ENCODE measurements at places on chromosomes 6 and 20.

- DNase-seq: no peak
These were observed 267.1 kb upstream of the JAG1 start for GRCh38 chr20:10940941-10941340.

- no peak for DNase-seq
These were observed 185.9 kb downstream of the ANKRD60 start for GRCh38 chr20:58042591-58042990.

- DNase-seq: no peak
These were observed 55.2 kb downstream of the TGM2 start for GRCh38 chr20:38109591-38110524.

DNA sequence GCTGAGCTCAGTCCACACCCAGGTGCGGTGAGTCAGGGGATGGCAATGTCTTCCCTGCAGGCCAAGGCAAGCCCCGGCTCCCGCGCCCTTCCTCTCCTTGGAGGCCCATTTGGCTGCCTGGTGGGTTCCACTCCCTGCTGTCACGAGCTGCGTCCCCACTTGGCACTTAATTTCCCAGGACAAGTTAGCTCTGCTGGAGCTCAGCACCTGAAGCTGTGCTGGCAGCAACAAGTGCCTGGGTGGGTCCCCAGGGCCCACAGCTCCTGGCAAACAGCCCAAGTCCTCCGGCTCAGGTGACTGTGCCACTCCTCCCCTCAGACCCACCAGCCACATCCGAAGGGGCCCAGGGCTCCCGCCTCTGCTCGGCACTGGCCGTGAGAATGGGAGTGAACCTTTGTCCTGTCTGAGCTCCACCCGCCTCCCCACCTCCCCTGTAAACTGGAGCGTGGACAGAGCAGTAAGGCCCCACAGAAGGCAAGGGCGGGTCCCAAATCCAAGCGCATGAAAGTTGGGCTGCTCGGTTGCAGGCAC is 16.9 kb downstream of the LAMA5 start:
- no peak for DNase-seq

DNA sequence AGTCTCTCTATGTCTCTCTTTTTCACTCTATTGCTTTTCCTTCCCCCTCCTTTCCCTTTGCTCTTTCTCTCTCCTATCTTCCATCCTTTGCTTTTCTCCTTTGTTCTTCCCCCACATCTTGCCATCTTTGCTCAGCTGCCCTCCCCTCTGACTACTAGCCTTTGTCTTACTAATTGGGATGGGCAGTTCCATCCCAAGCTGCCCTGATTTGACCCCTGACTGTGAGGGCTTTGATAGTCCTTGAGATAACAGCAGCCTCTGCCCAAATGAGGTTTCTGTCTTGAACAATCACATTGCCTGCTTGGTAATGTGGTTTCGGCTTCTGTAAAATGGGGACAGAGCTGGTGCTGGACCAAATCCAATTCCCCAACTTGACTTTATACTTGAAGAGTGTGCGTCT is 327.7 kb downstream of the DHX35 start:
- no peak for DNase-seq

DNA sequence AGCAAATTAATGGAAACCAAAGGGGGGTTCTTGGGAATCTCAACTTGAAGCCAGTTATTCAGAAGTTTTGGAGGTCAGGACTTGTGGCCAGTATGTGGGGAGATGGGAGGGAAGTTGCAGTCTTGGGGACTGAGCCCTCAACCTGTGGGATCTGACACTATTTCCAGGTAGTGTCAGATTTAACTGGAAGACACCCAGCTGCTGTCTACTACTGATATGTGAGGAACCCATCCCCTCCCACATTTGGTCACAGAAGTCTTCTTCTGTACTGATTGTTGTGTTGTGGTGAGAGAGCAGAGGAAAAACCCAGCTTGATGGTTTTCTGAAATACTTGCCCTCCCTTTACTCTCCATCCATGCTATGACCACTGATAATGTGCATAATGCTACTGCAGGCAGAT is 134.0 kb downstream of the QRSL1 start:
- no peak for DNase-seq

- DNase-seq: no peak
These were observed 49.3 kb downstream of the CLIC5 start for GRCh38 chr6:45966340-45966739.

- no peak for DNase-seq
These were observed 86.6 kb downstream of the THBS2 start for GRCh38 chr6:169166896-169167580.

GRCh38 chr6:30349421-30350177 is 4.6 kb downstream of the RPP21 start:
- DNase-seq: no peak

DNA sequence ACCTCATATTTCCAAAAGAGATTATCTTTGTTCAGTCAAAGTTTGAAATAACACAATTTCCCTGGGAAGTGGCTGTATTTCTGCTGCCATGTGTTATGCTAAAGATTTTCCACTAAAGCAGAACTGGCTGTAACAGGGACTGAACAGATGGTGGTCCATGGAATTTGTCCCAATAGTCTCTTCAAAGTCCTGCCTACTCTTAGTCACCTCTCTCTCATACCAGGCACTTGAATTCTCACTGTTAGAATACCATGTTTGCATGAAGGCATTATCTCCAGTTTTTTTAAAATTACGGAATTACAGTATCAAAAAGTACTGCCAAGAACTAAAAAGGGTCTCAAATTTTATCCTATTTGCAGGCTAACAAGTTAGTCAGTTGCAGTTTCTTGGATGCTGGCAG is 105.0 kb upstream of the HDDC2 start:
- no peak for DNase-seq

DNA sequence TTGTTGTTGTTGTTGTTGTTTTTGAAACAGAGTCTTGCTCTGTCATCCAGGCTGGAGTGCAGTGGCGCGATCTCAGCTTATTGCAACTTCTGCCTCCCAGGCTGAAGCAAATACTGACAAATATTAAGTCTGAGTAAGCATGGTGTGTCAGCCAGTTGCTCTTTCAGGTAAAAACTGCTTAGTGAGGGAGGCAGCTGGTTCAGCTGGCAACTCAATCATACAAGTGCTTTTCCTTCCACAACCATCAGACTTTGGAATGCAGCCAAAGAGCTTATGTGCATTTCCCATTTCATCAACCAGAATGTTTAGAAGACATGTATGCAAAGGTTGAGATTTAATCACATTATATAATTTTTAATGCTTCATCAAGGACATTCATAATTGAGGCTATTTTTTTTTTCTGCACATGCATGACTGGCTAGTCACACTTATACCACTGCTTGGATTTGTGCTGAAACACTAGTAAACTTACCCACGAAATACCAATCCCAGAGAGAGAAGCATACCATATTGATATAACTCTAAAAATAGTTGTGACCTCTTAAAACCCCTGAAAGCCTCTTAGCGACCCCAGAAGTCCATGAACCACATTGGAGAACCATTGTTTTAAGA is 56.0 kb downstream of the CLIC5 start:
- no peak for DNase-seq

- DNase-seq: no peak
These were observed 135.6 kb upstream of the SLC22A23 start for GRCh38 chr6:3592371-3592941.

DNA sequence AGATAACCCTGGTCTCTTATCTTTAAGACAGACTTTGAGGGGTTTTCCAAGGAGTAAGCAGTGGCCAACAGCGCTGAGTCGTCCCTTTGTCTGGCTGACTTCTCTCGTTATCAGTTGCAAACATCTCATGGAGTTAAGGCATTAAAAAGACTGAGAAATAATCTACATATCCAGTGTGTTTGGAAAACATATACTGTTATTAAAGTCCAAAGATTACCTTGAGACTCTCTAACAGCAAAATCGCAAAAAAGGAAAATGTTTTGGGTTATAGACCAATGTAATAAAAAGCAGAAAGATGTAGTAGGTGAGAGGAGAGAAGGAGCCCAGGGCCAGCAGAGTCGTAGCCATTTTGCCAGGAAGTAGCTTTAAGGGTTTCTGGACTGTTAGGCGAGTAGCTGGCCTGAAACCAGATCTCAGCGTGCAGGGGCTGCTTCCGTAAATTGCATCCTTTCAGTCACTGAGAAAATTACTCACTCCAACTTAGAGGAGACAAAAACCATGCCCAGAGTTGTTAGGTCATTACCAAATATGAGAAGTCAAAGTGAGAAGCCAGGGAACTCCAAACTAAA is 24.6 kb downstream of the MYLK4 start:
- no peak for DNase-seq

DNA sequence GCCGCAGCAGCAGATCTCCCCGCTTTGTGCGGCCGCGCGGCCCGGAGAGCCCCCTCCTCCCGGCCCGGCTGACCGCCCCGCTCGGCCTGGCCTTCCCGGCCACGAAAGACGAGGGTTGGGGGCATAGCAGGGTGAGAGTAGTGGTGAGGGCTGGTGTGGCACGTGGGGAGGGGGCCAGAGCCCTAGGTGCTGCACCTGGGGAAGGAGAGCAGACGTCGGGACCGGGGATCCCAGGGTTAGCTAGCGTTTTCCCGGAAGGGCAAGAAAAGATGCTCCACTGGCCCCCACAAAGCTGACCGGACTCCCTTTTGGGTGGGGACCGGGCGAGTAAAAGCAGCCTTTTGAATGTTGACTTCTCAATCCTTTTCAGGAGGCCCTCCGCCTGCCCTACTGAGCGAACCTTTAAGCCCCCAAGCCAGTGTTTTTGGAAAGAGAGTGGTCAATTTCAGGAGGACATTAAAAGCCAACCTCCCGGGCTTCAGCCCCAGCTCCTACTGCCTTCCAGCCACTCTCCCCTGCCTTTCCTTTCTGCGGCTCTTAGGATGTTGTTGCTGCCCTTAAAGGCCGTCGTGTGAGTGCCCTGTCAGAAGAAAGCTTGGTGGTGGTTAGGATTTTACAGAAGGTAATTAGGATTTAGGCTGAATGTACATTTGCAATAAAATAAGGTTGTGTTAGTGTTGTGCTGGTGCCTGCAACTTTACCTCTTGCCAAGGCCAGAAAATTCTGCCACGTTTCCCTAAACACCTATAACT is 648 bp upstream of the BACH2 start:
- DNase-seq: peak; percentile 15

DNA sequence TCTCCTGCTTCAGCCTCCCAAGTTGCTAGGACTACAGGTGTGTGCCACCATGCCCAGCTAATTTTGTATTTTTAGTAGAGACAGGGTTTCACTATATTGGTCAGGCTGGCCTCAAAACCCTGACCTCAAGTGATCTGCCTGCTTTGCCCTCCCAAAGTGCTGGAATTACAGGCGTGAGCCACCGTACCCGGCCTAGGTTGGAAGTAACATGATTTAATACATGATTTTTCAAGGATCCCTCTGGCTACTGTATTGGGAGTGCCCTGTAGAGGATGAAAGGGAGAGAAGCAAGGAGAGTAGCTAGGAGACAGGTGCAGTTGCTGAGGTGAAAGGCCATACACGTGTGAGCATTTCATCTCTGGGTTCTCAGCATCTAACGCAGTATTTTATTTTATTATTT is 2.6 kb upstream of the NCOA3 start:
- DNase-seq: no peak

- no peak for DNase-seq
These were observed 76.8 kb downstream of the REV3L start for GRCh38 chr6:111406200-111406721.

DNA sequence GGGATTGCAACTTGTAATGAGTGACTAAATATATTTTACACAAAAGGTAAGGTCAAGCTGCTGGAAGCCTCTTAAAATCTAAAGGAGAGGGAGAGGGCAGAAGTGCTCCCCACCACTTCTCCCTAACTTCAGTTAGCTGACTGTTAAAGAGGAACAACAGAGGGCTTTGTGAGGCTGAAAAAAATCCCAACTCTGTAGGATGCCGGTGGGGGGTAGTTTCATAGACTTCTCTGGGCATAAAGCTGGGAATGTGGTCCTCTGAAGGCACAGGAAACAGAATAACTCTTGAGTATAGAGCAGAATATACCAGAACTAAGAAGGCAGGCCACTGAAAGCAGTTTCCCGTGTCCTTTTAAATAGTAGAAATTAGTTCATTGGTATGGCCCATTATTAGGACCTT is 71.6 kb downstream of the KIF6 start:
- no peak for DNase-seq

DNA sequence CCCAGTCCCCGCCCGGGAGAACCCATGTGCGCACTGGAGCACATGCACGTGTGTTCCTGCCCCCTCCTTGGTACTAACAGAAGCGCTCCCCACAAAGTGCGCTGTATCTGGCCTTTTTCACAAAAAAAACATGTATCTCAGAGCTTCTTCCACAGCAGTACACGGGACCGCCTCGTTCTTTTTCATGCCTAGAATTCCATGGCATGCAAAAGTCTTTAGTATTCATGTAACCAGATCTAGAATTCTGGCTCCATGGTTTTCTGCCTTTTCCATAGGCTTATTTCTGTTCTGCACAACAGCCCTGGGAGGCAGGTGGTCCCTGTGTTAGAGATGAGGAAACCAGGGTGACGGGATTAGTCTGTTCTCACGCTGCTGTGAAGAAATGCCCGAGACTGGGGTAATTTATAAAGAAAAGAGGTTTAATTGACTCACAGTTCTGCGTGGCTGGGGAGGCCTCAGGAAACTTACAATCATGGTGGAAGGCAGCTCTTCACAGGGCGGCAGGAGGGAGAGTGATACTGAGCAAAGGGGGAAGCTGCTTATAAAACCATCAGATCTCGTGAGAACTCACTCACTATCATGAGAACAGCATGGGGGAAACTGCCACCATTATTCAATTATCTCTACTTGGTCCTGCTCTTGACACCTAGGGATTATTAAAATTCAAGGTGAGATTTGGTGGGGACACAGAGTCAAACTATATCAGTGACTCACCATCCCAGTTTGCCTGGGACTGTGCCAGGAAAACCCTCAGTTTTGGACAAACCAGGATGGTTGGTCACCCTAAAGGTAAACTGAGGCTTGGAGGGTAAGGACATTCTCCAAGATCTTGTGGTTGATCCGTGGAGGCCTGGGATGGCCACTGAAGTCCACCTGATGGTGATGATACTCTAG is 41.0 kb downstream of the C20orf203 start:
- no peak for DNase-seq

GRCh38 chr6:1703091-1703855 is 93.6 kb downstream of the FOXC1 start:
- no peak for DNase-seq

DNA sequence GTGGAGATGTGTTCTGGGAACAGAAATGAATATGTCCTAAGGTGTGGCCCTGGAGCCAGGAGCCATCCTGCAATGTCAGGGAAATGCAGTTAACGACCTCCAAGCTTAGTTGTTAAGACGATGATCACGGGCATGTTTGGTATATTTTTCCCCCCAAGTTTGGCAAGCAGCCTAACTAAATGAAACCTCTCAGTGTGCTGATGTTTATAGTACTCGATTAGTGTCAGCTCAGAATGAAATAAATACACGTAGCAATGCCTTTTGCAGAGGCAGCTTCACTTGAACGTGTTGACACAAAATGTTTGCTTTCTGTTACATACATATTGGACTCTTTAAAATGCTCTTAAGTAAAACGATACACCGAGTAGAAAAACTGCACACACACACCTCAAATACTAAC is 76.2 kb upstream of the OLIG3 start:
- DNase-seq: no peak

DNA sequence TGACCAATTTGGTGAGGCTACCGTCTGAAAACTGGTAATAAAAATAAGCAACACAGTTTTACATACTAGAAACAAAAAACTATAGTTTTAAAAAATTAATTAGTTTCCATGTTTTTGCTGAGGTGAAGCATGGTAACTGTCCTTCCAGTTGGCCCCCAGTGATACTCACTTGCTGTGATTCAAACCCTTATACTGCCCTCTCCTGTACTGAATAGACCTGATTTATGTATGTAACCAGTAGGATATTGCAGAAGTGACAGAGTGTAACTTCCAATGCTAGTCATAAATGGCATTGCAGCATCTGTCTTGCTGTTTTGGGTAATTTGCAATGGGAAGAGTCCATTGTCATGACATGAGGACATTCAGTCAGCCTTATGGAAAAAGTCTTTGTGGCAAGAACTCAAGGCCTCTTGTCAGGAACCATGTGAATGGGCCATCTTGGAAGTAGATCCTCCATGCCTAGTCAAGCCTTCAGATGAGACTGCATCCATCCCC is 8.9 kb upstream of the CHD6 start:
- no peak for DNase-seq

Data from NCI-H146 (cell line).